Fibroblast of skin of scalp (primary cell): ENCODE measurements at places on chromosomes 1 and 21.

GRCh38 chr1:6546326-6546725 is 8.0 kb downstream of the NOL9 start:
- no peak for DNase-seq

- peak; percentile 15 for DNase-seq
Measured at GRCh38 chr1:215597961-215598360, 30.9 kb downstream of the KCTD3 start.

DNA sequence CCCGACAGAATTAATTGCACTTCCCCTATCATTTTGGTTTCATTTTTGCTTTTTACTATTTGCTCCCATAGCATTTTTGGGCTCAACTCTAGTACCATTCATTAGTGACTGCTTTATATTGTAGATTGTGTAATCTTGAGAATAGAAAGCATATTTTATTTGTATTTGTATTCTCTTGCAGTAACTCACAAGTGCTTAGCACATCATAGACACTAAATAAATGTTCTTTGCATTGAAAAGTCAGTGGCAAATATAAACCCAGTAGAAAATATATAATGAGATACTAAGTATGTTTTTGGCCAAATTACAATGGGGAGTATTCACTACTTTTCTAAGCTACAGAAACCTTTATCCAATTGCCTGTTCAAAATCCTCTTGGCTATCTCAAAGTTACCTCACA is 359.7 kb upstream of the CAMK1G start:
- DNase-seq = no peak

GRCh38 chr1:36419140-36419539 is 21.4 kb upstream of the LSM10 start:
- DNase-seq = no peak

GRCh38 chr1:156773607-156774006 is 6.3 kb downstream of the PRCC start:
- no peak for DNase-seq

- DNase-seq = peak; percentile 52
Measured at GRCh38 chr21:29753216-29753615, 186.6 kb downstream of the GRIK1 start.

DNA sequence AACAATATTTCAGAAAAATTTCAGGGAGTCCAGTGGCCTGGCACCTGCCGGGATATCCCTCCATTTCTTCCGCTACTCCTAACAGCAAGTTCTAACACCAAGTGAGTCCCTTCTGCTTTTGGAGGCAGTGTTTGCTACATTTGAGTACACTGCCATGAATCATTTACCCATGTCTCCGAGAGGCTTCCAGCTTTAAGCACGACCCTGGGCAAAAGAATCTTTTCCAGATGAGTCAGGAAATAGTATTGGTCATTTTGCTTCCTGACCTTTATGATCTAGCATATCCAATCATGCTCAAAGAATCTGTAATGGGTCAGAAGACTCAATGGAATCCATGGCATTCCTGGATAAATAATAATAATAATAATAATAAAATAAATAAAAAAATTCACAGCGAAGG is 60.7 kb upstream of the FMN2 start:
- peak; percentile 95 for DNase-seq

DNA sequence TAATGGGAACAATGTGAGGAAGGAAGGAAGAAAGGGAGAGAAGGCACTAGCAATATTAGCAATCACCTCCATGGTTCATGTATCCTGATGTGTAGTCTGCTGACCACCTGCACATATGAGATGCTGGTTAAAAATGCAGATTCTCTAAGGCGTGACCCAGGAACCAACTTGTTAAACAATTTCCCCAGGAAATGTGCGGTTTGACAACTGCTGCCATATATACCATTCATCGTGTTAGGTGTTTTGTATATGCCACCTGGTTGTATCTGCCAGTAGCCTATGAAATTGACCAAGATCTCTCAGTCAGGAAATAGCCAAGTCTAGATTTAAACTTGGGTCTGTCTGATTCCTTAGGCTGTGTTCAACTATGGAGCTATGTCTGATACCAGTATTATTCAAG is 4.1 kb downstream of the SEMA4A start:
- DNase-seq = no peak

- no peak for DNase-seq
Measured at GRCh38 chr1:25628741-25629421, 12.3 kb downstream of the MAN1C1 start.

DNA sequence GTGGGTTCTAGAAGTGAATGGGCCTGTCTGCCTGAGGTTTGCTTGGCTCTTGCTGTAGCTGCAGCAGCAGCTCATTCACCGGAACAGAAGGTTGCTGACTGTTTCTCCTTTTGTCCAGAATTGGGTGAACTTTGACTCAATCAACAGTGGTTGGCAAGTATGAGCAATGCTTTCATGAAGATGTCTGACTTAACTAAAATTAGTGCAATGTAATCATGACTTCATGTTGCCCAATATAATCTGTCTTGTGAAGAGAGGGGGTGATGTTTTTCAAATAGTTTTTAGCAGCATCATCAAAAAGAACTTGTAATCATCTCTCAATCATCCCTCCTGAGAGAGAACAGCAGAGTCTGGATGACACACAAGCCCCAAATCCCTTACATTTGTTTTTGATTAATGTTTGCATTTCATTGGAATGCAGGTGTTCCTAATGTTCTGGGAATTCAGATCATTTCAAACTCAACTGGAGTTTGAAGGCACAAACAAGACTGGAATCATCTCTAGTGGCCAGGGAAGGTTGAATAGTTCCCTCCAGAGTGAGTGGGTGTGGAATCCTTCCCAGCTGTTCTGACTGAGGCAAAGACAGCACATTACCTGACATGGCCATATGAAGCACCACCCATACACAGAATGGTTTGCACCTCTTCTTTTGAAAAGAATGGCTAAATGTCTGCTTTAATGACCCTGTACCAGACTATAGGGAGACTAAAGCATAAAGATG is 82.9 kb downstream of the HLX start:
- peak; percentile 96 for DNase-seq

- DNase-seq = no peak
Measured at GRCh38 chr1:169943963-169944526, 50.3 kb upstream of the SCYL3 start.

DNA sequence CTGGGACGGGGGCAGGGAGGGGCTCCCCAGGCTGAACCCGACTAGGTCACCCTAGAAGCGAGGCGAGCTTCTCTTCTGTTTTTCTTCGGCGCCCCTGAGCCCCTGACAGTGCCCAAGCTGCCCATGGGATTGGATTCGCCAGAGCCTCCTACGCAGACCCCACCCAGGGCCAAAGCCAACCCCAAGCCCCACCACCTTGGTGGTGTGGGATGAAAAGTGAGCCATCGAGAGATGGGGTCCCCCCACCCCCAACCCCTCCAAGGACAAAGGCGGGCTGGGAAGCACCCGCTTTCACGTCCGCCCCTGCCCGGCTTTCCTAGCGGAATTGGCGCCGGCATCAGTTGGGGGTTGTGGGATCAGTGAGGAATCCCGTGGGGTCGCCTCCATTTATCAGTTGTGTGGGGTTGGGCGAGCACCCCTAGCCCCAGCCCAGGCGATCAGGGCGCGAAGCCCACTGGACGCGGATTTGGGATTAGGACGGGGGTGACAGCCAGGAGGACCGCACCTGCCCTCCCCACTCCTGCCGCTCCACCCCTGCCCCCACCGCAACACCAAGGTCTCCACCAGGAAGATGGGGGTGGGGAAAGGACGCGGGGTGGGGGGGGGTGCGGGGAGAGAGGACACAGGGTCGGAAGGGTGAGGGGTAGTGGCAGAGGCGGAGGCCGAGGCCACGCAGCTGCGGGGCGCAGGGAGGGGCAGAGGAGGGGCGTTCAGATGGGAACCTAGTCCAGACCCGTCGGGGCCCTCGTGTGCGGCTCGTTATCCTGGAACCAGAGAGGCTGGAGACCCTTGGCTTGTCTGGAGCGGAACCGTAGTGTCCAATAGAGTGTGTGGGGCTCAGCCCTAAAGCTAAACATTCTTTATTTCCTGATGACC is 4.4 kb downstream of the TSPEAR start:
- no peak for DNase-seq
